Activated CD4-positive, CD25-positive, alpha-beta regulatory T cell treated with anti-CD3 and anti-CD28 coated beads, Interleukin-2, amount 50 U/mL, for 72 hours (primary cell): ENCODE measurements at places on chromosomes 4 and X.

GRCh38 chrX:136067966-136068365, 79.4 kb upstream of the FHL1 start:
- DNase-seq = no peak

DNA sequence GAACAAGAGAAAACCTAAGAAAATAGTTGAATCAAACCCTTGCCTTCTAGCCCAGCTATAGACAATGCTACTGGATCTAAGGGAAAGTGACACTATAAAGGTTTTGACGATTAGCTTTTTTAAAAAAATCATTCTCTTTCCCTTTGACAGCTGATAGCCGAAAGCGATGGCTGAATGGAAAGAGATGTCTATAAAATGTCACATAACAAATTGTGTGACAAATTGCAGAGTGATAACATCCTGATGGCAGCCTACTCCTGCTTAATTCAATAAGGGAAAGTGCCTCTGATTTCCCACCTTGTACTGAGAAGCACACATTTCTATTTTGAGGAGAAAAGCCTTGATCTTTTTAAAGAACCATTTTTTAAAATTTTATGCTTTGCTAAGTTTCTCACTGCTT, 114.5 kb downstream of the SORBS2 start:
- DNase-seq = no peak

- no peak for DNase-seq
Observed at GRCh38 chrX:115232933-115233496, 881 bp downstream of the LRCH2 start.

DNA sequence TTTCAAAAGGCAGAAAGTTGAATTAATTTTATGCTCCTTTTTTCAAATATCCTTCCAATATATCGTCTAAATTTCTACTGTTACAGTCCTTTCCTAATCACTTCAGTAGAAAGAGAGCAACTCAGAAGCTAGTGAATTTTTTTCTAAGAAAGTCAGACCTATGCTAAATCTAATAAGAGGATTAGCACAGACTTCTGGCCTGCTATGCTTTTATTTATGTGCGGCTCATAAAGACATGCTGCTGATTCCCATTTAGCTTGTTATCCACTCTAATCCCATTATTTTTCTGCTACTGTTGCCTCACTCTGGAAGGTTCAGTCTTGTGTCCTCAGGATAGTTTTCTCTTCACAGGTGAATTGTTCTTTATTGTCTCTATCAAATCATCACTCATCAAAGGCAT, 473.5 kb upstream of the FAM241A start:
- no peak for DNase-seq

DNA sequence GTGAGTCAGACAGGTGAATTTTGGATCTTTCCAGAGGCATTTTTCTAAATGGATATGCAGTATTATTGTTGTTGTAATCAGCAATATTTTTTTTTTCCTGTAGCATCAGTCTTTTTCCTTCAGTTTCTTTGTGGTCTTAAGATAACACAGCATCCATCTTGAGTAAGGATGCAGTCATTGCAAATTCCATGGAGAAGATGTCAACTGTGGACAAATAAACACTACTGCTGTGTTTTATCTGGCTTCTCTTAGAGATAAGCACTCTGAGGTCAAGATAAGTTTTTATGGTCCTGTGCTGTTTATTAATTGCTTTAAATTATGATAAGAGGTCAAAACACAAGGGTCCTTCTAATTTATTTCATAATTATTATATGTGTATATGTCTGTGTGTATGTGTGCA, 1255.7 kb downstream of the ADGRL3 start:
- DNase-seq = no peak

DNA sequence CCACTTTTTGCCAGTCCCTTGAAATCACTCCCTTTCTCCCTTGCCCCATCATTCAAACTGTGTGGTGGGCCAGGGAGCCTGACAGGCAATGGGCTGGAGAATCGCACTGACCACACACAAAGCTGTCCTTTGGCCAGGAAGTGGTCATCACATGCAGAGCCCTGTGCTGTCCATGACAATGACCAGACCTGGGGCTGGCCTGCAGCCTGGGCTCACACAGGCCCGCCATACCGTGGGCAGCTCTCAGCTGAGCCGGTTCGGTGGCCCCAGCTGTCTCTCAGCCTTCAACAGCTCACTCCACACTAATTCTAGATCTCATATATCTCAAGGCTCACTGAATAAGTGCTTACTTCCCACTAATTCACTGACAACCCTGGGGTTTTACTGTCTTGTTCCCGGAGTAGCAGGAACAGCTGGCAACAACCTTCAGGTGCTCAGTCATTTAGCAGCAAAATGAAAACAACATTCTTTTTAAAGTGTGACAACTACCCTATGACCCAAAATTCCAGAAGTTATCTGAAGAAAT, 48.0 kb downstream of the USP46 start:
- DNase-seq = no peak

DNA sequence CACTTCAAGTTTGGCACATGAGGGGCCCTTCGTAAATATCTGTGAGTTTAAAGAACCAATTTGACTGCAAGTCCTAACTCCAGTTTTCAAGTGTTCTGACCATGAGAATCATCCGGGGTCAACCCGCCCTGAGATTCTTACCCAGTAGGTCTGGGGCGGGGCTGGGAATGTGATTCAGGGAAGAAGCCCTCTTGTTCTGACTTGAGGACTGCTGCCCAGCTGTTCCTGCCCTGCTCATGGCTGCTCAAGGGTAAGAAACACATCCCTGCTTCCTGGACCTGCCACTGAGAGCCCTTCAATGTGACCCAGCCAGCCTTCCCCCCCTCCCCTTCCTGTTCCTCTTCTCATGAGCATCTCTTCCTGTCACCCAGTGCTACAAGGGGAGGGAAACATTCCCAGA, 92.7 kb upstream of the PGRMC2 start:
- DNase-seq = no peak

GRCh38 chr4:91961504-91961903, 342.3 kb upstream of the GRID2 start:
- DNase-seq = no peak

- DNase-seq = no peak
Observed at GRCh38 chr4:10091531-10092181, 24.9 kb downstream of the WDR1 start.

DNA sequence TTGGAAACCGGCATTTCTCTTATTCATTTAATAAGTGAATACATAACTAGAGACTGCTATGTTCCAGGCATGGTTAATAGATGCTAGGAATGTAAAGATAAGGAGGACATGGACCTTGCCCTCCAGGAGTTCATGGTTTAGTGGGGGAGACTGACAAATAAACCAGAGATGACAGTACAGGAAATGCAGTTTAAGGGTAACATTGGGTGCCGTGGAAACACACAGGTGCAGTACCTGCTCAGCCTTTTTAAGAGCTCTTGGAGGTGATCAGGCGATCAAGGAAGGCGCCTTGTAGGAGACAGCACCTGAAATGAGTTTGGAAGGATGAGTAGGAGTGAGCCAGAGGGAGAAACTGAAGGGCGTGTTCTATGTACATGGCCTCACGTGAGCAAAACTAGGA, 145.8 kb downstream of the AASDH start:
- DNase-seq = no peak

GRCh38 chr4:121675715-121676114, 21.1 kb downstream of the ANXA5 start:
- no peak for DNase-seq

DNA sequence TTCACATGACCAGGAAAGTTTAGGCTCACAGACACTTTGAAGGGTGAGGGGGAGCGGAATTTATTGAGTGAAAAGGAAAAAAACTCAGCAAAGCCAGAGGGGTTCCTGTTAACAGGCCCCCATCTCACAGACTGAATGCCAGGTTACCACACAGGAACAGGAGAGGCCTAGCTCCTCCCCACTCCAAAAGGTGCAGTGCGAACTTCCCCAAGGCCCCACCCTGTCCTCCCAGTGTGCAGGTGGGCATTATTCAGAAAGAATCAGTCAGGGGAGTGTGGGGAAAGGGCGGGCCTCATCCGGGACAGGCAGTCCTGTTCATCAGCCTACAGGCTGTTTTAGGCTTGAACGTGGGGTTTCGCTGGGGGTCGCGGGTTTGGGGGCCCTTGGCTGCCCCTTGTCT, 4.0 kb downstream of the OTC start:
- DNase-seq = no peak

GRCh38 chr4:161303551-161303950, 860.2 kb downstream of the FSTL5 start:
- DNase-seq = no peak
